Activated T-cell treated with anti-CD3 and anti-CD28 coated beads for 48 hours (primary cell): ENCODE measurements at places on chromosomes 11 and 22.

DNA sequence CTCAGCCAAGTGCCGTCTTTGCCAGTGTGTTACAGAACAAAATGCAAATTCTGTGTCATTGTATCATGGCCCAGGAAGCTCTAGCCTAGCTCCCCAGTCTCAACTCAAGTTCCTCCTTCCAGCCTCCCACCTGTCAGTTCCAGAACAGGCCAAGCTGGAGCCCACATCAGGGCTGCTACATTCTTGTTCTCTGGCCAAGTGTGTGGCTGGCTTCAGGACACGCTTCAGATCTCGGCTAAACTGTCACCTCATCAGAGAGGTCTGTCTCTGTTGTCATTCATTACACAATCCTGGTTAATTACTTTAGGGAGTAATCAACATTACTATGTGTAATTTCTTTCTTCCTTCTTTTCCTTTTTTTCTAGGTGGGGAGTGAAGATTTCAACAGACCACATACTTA lies 347.0 kb upstream of the SYN3 start:
- DNase-seq: no peak

GRCh38 chr11:66048547-66049323 lies at the start of gene GAL3ST3:
Gene GAL3ST3, minus strand, starts transcription at chr11:66049161. Its CDS starts 3,746 bp downstream, at chr11:66045415.
- DNase-seq: no peak

- no peak for DNase-seq
Observed at GRCh38 chr22:25144522-25144921, 55.1 kb upstream of the CRYBB3 start.

DNA sequence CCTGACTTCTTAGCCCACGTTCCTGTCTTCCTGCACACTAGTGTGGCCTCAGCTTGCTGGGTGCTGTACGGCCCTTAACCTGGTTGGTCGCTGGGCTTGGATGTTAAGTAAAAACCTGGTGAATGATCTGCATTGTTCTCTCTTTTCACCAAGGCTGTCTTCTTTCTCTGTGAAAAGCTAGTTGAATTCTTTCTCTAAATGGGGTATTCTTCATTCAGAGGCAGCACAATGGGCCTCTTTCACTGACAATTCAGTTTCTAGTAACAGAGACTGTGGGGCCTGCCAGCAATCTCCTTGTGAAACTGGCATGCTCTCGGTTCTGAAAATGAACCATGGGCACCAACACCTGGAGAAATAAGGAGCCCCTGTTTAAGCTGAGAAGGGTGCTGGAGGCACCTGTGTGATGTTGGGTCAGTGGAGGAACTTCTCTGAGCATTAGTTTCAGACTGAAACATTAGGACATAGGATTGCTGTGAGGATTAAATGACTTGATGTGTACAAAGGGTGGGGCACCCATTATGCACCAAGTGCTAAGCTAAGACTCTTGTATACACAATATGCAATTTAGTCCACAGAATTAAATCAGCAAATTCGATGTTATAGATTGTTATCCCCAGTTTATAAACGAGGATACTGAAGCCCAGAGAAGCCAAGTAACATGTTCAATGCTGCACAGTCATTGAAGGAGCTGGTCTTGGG lies 33.1 kb upstream of the ELF5 start:
- DNase-seq: no peak

DNA sequence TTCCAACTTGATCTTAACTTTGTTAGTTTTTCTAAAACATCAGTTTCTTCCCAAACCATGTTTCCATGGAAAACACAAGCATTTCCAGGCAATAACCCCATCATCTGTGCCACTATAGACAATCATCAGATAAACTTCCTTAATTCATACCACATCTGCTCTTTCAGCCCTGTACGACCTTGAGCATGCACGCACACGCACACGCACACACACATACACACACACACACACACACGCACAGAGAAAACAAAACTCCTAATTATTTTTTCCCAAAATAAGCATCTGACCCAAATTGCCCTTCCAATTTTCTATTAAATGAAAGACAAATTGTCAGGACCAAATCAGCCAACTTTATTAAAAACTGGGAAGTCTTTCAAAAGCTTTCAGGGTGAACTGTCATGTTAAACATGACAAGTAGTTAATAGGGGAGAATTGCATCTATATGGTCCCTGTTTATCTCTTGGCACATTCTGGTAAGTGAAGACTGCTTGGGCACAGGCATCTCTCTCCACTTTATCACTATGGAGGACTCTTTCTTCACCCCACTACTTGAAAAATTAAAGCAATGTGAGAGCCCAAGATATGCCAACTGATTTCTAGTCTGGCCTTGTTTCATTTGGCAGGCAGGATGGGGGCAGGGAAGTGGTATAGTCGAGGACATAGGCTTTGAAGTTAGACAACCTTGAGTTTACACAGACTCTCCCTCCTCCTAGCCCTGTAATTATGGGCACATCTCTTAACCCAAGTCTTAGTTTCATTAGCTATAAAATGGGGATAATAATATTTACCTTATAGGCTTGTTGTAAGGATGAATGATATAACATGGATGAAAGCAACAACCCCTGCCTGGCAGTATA lies 15.1 kb downstream of the ADM start:
- no peak for DNase-seq

- peak; percentile 70 for DNase-seq
Observed at GRCh38 chr11:27698872-27699241, 1.4 kb downstream of the BDNF start.

DNA sequence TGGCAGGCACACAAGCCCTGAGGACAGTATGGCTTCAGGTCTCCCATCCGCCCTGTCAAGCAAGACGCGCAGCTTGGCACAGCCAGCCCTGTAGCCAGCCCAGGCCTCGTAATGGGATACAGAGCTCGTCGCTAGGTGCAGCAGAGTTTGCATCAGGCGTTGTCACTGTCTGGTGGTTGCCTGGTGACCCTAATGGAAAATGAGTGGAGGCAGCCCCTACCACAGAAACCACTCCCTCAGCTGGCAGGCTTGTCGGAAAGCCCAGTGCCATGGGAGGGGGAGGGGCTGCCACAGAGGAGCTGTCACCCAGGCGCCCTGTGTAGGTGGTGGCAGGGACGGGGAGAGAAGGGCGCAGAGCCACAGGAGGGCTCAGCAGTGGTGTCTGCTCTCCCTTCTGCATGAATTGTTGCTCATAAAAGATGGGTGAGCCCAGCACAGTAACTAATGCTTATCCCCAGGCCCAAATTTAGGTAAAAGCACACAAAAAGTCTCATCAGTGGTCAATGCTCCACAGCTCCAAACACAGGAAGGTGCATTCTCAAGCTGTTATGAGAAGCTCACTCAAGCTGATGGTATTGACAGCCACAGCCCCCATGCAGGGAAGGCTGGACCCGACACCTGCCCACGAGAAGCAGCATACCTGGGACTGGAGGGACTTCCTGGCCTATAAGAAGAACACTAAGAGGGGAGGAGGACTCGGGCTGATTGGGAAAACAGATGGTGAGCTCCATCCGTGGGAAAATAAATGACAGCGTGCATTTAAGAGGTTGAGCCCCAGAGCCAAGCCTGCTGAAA lies 164.6 kb downstream of the ETS1 start:
- DNase-seq: peak; percentile 89

DNA sequence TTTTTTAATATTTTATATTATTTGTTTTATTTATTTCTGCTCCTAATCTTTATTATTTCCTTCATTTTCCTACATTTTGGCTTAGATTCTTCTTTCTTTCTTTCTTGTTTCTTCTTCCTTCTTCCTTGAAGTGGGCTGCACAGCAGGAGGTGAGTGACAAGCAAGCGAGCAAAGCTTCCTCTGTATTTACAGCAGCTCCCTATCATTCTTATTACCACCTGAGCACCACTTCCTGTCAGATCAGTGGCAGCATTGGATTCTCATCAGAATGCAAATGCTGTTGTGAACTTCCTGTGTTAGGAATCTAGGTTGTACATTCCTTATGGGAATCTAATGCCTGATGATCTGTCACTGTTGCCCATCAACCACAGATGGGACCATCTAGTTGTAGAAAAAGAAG lies 784.9 kb upstream of the LUZP2 start:
- DNase-seq: no peak

DNA sequence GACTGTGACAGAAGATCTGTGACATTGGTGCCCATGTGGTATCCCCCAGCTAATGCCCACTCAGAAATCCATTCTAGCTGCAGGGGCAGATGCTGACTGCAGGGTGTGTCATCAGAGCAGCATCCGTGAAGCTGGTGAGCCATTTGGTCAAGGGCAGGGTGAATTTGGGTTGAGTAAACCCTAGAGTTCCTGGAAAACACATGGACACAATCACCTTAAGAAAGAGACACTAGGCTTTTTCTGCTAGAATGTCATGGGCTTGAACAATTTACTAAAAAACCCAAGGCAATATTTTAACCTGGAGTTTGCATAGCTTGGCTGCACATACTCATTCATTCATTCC lies 100.0 kb downstream of the ADAMTS15 start:
- DNase-seq: no peak

DNA sequence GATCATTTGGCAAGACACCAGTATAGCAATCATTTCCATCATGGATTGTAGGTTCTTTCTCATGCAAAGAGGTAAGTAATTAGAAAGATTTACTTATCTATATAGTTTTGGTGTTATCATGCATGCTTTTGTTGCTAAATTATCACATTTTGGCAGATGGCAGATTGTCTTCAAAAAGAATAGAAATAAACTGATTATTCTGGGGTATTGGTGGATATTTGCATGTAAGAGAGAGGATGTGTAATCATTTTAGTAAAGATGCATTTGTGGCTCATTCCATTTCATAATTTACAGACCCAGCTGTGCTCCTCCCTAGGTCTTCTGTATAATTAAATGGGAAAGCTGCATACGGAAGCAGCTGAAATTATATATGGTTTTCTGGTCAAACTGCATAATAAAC lies 875.7 kb upstream of the ANO3 start:
- no peak for DNase-seq

DNA sequence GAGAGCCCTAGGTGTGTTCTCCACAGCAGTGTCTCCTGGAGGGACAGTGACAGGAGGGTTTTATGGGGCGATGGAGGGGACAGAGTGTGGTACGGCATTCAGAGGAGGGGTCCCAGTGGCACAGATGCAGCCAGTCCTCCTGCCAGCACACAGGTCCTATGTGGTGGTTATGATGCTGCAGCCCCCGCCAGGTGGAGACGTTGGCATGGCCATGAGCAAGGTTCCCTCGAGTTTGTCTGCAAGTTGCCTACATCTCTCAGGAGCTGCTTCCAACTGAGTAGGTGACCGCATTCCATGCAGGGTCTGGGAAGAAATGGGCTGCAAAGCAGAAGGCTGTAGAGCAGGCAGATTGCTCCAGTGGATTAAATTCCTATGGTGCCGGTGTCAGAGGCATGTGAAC lies 646.0 kb downstream of the TBC1D22A start:
- no peak for DNase-seq

DNA sequence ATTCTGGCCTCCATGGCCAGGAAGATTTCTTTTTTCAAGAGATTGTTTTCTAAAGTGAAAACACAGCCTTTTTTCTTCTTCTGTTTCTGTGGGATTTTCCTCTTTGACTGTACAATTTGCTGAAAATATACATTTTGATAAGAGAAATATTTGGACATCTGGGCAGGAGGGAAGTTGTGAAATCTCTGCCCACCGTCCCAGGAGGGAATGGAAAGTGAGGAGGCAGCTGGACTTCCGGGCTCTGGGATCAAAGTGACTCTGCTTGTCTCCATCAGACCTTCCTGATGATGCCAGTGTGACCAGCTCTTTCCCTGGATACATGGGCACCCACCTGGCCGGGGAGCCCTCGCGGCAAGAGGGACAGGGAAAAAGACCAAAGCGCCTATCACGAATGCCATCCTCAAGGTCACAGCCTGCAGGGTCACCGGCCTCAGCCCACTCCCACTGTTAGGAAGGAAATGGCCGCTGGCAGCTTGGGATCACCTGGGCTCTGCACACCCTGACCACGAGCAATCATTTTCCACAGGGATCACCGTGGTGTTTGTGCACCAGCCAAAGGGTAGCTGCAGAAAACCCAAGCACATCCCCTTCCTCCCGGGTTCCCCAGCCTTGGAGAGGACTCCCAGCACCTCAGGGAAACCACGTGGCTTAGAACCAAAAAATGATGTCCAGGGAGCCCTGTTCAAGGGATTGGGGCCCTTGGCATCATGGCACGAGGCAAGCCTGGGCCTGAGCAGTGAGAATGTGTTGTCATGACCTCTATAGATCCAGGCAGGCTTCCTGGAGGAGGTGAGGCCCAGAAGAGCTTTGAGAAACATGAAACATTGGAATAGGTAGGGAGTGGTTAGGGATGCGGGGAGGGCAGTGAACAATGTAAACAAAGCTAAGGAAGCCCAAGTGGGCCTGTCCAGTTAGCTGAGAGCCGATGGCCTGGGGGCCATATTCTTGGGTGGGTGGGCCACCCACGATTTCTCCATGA lies 29.1 kb upstream of the CCND1 start:
- DNase-seq: no peak

DNA sequence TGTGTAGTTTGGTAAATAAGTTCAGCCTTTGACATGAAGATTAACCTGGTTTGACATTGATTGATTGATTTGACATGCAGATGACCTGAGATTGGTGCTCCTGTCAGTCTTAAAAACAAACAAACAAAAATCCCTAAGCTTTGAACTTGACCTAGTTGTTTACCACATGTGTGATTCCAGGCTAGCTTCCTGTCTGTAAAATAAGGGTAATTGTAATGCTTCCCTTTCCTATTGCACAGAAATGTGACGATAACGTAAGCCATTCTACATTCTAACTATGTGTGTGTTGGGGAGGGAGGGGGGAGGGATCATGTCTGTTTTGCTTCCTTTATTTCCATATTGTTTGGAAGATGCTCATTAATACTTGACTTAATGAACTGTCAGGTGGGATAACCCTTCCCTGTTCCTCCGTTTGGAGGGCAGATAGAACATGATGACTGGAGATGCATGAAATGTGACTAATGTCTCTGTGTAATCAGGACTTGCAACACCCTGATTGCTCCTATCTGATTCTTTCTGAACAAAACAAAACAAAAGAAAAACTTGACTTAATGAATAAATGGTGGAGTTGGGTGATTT lies 106.1 kb upstream of the CLMP start:
- DNase-seq: no peak

DNA sequence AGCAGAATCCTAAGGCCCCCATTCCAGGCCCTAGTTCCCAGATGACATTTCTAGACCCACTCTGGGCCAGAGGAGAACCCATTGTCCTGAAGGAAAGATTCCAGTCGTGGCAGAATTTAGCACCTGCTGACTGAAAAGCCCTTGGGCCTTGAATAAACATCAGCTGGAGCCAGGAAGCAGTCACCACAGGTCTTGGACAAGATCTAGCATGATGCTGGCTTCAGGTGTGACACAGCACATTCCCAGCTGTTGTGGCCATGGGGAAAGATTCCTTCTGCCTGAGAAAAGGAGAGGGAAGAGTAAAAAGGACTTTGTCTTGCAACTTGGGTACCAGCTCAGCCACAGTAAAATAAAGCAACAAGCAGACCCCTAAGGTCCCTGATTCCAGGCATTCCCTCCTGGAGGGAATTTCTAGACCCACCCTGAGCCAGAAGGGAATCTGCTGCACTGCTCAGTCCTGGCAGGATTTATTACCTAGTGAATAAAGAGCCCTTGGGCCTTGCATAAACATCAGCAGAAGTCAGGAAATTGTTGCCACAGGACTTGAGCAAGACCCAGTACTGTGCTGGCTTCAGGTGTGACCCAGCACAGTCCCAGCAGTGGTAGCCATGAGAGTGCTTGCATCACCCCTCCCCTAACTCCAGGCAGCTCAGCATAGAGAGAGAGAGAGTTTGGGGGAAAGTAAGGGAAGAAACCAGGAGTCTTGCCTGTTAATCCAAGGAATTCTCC lies 42.5 kb upstream of the PAMR1 start:
- no peak for DNase-seq

GRCh38 chr11:118915941-118916841 lies 9.5 kb downstream of the BCL9L start:
- no peak for DNase-seq

GRCh38 chr11:62559204-62559603 lies 12.6 kb upstream of the AHNAK start:
- DNase-seq: no peak

- DNase-seq: no peak
Observed at GRCh38 chr22:46970411-46971098, 208.1 kb downstream of the TBC1D22A start.
